ENCODE measurements at places on chromosomes 3 and 15.

DNA sequence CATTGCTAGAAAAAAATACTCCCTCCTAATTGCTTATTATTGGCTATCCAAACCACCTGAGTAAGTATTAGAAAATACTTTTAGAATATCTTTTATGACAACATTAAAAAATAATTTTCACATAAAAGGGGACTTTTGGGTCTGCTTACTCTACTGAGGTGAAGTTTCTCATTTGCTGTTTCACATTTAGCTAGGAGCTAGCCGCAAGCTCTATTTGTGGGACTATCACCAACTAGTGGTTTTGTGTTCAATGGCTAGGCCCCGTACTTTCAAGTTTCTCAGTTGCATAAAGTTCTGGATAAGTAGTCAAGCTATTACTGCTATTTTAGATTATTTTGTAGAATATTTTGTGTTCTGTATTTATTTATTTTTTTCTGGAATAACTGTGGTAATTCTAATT lies 244.2 kb upstream of the SLITRK3 start:
- no peak for DNase-seq

DNA sequence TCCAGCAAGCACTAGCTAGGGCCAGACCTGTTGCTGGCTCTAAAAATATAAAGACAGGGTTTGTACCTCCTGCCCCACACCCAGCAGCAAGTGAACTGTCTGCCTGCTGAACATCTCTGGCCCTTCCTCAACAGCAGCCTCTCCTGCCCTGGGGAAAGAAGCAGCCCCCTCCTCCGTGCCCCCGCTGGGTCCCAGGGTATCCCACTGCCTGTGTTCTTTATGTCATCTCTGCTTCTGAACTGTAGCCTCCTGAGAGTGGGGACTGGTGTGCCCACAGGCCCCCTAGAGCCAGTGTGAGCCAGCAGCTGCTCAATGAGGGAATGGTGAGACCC lies 54.5 kb downstream of the ACAD9 start:
- no peak for DNase-seq

- no peak for DNase-seq
Observed at GRCh38 chr3:59692117-59692516, 642.3 kb upstream of the CFAP20DC start.

DNA sequence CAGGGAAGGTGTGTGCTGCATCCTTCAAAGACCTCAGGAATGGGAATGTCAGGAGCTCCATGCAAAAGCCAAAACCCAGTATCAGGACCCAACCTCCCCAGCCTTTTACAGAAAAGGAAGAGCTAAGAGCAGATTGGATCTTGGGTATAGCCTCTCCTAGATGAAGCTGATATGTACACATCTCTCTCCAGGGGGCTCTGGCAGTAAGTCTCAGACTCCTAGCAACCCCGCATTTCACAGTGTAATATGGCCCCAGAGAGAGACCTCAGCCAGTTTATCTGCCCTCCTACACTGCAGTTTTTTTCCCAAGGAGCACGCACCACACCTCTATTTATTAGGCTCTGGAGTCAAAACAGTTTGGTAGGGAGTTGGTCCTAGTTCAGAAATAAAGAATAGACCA lies 88.2 kb downstream of the RBPMS2 start:
- DNase-seq: no peak

DNA sequence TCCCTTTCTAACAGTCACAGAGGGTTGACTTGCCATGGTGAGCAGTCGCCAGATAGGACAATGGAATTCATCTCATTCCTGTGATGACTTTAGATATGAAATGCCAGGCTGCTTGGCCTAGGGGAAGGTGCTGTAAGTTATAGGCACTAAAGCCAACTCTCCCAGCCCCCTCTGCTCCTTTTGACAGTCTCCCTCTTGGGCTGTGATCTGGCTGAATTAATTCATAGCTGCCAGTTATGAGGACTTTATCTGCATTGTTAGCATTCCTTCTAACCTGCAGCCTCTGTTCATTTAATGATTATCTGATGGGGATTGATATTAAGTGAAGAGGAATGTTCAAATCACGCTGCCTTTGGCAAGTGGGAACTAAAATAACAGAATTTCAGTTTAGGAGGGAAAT lies 427.1 kb upstream of the RASGRP1 start:
- DNase-seq: no peak

- no peak for DNase-seq
Observed at GRCh38 chr3:14397531-14397930, 4.9 kb upstream of the SLC6A6 start.

All from SK-N-SH (cell line).